Stimulated activated CD4-positive, alpha-beta T cell treated with anti-CD3 and anti-CD28 coated beads, Interleukin-15, amount 100 ng/mL, for 1 hour (primary cell): ENCODE measurements at places on chromosomes 3 and 15.

- no peak for DNase-seq
Observed at GRCh38 chr3:186643493-186643892, 3.3 kb downstream of the FETUB start.

DNA sequence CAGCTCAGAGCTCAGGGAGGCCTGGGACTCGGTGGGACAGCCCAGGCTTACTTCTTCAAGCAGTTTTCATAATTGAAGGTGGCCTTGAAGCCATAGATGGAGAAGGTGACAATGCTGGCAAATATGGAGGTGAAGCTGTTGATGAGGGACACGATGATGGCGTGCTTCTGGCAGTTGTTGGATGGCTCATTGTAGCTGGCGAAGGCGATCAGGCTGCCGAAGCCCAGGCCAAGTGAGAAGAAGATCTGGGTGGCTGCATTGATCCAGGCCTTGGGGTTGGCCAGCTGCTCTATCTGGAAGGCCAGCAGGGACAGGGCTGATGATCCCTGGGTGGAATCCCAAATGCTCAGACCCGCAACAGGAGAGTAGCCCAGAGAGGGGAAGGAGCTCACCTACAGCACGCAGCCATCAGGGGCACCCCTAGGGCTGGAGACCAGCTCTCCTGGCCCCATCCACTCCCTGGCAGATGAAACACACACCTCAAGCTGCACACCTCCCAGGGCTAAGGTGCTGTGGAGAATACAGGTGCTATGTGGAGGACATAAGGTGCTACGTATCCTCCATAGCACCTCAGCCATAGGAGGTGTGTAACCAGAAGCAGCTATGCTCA lies 25.1 kb downstream of the SLC6A20 start:
- no peak for DNase-seq

DNA sequence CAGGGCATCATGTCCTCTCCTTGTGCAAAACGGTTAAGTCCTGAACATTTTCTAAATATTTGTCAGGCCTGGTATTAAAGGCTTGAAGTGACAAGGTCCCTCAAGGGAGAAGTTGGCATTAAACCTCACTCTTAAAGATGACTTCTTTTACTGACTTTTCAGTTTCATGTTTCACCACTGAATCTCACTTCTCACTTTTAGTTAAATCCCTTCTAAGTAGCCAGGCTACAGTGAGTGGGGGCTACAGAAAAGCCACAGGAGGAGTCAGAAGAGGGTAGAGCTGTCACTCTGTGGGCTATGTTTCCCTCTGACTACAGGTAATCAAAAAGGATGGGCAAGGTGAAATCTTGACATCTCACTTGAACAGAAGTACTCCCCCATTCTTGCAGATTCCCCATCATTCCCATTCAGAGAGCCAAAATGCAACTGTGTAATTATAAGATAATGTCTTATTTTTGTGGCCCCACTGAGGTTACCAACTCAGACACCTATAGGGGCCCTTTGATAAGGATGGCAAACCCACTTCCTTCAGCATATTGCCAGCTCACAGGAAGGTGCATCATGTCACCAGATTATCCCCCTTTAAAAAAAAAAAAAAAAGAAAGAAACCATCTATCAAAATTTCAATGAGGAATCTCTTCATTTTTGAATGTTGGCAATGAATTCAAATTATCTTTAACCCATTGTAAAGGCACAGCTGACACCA lies 790.1 kb upstream of the CFAP20DC start:
- no peak for DNase-seq

DNA sequence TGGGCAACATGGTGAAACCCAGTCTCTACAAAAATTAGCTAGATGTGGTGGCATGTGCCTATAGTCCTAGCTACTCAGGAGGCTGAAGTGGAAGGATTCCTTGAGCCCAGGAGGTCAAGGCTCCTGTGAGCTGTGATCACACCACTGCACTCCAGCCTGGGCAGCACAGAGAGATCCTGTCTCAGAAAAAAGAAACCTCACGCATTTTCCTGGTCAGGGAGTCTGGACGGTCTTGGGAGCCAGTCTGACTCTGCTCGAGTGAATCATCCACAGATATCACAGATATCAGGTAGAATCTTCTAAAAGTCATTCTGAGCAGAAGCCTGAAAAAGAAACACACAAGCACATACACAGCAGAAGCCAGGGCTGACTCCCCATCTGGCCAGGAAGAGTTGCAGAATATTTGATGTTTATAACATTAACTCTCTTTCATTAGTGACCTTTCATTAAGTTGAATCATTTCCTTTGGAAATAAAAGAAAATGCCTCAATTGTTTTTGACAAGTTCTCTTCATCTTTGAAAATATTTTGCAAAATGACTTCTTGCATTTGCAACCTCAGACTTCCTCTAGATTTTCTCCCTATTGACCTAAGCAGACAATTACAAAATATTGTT lies 56.5 kb upstream of the ABHD17C start:
- no peak for DNase-seq

DNA sequence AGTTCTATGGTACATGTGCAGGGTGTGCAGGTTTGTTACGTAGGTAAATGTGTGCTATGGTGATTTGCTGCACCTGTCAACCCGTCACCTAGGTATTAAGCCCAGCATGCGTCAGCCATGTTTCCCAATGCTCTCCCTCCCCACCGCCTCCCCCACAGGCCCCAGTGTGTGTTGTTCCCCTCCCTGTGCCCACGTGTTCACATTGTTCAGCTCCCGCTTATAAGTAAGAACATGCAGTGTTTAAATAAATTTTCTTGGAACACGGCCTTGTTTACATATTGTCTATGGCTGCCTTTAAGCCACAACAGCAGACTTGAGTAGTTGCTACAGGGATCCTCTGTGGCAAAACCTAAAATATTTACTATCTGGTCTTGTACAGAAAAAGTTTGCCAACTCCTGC lies 41.3 kb upstream of the CORO2B start:
- no peak for DNase-seq

DNA sequence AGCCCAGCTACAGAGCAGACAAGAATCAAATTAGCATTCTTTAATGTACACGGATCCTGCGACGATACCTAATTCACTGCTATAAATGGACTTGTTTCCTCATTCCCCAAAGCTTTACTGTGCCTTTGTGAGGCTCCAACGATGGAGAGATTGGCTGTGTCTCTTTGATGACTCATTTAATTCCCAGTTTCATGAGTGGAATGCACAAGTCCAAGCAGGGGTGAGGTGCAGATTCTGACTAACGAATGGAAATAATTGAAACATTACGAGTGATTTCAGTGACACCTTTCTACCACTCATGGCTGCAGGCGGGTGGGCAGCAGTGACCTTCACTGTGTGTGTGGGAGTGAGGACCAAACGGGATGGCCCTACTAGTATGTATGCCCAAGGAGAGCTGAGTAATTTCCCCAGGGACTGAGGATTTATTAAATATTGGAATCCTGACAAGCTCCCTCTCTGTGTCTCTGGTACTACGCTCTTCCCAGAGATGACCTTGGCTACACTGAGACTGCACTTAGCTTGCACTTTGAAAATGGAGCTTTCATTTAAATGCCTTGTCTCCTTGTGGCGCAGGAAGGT lies 156.7 kb downstream of the CACNA2D3 start:
- DNase-seq: no peak

DNA sequence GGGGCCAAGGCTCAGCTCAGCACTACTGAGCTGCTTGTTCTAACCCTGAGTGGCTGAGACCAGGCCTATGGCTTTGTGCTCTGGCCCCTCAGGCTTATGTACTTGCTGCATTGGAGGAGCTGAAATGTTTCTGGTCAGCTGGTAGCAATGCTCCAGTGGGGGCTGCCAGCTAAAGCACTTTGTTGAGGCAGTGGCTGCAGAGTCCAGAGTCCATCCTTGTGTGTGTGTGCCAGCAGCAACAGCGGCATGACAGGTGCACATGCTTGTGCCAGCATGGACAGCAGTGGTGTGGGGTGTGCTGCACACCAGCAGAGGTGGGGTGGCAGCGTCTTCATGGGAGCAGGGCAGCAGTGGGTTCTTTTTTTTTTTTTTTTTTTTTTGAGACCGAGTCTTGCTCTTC lies 169.1 kb downstream of the VPS8 start:
- no peak for DNase-seq
